Kidney tubule cell (primary cell): ENCODE measurements at places on chromosomes 12 and 14.
A peak's percentile ranks its signal among the peaks of the same experiment; 100 is the strongest.

DNA sequence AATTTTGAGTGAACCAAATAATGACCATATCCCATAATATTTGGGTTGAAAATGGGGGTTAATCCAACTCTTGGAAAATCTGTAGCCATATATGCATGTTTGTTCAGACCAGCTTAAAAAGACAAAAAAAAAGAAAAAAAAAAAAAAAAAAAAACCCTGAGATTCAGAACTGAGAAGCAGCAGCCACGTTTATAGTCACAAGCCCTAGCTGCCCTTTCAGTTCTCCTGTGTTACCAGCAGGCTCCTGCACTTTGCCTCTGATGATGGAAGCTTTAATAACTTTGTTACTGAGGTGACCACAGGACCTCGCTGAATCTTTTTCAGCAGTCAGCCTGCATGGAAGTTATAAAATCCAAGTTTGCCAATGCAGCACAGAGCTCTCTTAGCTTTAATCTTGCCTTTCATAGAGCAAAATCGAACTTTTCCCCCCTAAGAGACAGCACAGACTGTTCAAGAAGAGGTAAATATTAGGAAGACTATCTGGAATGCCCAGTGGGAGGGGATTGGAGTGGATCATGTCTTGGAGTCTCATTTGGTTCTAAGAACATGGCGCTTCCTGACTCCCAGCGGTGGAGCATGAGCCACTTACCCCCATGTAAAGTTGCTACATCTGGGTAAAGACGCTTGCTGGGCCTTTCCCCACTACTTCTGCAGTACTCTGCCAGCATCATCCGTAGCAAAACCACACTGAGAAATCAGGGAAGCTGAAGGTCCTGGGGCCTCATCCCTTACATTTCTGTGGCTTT lies 20.6 kb downstream of the GNG2 start:
- DNase-seq = no peak

- no peak for DNase-seq
These were observed 7.0 kb downstream of the KRT6B start for GRCh38 chr12:52444647-52445595.

GRCh38 chr12:1842905-1843640 lies 22.7 kb downstream of the LRTM2 start:
- DNase-seq = no peak

DNA sequence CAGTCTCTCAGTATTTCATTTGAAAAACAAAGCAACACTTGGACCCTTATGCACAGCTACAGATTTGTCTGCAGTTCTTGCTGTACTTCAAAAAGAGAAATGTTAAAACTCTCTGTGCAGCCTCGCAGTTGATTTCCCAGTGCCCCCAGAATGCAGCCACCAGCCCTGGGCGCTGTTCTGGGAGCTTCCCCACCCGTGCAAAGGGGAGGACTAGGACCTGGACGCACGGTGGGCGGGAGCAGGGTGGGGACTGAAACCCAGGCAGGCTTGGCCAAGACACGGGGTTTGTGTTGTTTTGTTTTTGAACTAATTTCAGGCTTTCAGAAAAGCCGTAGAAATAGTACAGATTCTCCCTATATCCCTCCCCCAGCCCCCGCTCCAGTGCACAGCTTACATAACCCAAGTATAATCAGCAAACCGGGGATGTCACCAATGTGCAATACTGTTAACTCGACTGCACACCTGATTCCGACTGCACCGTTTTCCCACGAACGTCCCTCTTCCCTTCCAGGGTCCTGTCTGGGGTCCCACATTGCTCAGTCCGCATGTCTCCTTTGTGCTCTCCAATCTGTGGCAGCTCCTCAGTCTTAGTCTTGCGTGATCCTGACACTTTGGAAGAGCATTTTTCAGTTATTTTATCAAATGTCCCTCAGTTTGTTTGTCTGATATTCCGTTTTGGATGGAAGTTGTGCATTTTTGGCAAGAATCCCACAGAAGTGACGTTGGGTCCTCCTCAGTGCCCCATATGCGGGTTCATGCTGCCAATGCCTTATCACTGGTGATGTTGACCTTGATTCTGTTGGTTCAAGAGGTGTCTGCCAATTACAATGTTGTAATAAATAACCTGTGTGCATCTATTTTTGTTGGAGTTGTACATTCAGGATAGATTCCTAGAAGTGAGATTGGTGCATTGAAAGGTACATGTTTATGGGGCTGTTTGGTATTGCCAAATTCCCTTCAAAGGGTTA lies 95.9 kb downstream of the SETD3 start:
- no peak for DNase-seq

DNA sequence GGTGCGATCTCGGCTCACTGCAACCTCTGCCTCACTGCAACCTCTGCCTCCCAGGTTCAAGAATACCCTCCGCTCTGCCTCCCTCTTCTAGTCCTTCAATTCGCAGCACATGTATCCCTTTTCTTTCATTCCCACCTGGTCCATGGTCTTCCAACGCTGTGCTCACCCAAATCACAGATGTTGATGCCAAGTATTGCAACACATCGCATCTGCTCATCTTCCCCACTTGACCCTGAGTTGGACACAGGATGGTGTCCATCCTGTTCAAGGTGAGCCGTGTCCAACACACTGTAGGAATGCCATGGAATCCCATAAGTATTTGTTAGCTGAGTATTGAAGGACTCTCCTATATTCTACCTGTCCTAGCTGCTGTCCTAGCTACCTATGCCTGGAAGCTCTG lies 50.6 kb upstream of the ETV6 start:
- DNase-seq = no peak

DNA sequence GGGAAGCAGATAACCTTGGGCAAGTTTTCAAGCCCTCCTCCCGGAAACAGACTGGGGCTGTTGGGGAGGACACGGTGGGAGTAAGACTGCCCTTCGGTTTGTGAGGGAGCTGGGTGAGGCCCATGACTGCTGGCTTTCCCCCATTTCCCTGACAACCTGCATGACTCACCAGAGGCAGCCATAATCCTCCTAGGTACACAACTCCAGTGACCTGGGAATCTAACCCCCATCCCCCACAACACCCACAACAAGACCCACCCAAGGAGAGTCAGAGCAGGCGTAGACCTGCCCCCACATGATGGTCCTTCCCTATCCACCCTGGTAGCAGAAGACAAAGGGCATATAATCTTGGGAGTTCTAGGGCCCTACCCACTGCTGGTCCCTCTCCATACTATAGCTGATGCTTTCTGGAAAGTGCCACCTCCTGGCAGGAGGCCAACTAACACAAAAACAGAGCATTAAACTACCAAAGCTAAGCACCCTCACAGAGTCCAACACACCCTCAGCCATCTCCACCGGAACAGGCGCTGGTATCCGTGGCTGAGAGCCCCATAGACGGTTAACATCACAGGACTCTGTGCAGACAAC lies 14.8 kb downstream of the DDX24 start:
- peak; percentile 45 for DNase-seq

DNA sequence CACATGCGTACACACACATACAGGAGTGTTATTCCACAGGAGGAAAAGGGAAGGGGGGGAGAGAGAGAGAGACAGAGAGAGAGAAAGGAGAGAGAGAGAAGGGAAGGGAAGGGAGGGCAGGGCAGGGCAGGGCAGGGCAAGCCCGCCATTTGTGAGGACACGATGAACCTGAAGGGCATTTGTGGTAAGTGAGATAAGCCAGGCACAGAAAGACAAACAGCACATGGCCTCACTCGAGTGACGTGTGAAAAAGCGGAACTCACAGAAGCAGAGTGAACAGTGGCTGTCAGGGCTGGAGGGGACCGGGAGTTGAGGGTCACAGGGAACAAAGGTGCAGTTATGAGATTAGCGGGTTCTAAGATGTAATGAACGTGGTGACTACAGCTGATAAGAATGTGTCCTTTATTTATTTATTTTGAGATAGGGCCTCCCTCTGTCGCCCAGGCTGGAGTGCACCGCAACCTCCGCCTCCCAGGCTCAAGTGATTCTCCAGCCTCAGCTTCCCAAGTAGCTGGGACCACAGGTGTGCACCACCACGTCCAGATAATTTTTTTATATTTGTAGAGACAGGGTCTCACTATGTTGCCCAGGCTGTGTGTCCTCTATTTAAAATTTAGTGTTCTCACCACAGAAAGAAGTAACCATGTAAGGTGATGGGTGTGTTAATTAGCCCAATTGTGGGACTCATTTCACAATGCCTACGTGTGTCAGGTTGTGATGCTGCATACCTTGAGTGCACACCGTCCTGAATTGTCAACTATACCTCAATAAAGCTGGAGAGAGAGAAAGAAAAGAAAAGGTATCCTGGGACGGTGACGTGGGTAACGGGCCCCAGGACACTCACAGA lies 18.7 kb upstream of the FBRSL1 start:
- no peak for DNase-seq

GRCh38 chr14:38758661-38759060 lies 344.4 kb downstream of the SEC23A start:
- no peak for DNase-seq

- no peak for DNase-seq
These were observed 10.2 kb downstream of the SCN8A start for GRCh38 chr12:51601241-51601640.

DNA sequence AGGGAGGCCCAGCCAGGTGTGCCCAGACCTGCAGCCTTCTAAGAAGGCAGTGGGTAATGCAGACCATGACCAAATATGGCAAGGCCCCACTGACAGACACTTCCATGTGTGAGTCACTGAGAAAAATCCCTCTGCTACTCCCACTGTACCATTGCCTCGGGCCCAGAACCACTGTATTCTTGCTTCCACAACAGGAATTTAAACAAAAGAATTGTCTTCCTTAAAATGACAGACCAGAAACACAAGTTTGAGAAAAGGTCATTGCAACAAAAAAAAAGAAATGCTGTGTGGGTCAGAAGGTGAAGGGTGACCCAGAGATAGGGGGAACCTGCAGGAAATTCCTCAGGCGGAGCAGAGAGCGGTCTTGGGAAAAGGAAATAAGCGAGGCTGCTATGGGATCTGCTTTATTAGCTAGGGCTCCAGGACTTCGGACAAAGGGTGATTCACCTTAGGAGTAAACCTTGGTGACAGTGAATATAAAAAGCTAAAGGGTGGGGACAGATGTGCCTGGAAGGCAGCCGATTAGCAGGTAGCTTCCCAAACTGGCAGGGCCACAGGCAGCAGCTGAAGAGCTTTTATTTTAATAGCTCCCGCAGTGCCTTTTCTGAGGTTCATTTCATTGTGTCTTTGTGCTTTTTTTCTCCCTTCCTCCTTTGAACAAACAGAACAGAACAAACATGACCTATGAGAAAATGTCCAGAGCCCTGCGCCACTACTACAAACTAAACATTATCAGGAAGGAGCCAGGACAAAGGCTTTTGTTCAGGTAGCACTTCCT lies 185.3 kb upstream of the BCL2L14 start:
- peak; percentile 90 for DNase-seq

- DNase-seq = no peak
These were observed 9.8 kb upstream of the SMCO2 start for GRCh38 chr12:27436768-27437167.

GRCh38 chr14:91324606-91325575 lies 80.4 kb upstream of the GPR68 start:
- no peak for DNase-seq

- DNase-seq = no peak
These were observed 40.9 kb upstream of the TOMM20L start for GRCh38 chr14:58354808-58355207.

- DNase-seq = no peak
These were observed 999 bp upstream of the AK7 start for GRCh38 chr14:96390965-96391292.

DNA sequence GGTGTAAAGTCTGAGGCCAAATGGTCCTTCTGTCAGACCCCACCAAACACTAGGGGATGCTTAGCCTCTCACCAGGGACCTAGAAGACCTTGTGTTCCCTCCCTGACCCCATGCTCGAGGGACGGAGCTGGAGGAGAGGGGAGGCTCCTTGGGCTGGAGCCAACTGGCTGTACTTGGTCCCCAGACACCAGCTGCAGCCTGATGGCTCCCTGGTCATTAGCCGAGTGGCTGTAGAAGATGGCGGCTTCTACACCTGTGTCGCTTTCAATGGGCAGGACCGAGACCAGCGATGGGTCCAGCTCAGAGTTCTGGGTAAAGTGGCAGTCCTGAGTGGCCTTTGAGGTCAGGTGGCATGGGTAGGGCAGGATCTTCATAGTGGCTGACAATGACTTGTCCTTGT lies 29.0 kb downstream of the PAPLN start:
- no peak for DNase-seq

GRCh38 chr12:110930348-110931314 lies 10.3 kb upstream of the MYL2 start:
- no peak for DNase-seq

DNA sequence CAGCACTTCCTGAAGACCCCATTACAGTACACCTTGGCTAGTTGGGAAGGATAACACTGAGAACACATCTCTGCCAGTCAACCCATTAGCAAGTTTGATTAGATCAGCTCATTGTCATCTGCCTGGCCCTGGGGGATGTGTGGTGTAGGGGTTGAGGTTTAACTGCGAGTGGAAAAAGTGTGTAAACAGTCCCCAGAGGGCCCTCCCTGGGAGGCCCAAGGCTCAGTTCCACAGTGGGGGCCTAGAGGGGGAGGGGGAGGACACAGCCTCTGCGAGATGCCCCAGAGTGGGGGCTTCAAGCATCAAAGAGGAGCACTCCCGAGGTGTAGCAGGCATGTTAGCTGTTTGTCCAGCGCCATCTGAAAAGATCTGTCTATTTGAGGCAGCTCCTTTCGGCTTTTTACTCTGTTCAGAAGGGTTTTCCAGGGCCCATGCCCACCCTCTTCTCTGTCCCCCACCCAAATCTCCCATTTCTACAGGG lies 344 bp downstream of the LPAR5 start:
- no peak for DNase-seq

- DNase-seq = no peak
These were observed 1.3 kb downstream of the KRT7 start for GRCh38 chr12:52234223-52234810.

GRCh38 chr14:37202812-37203211 lies 5.1 kb downstream of the MIPOL1 start:
- no peak for DNase-seq

DNA sequence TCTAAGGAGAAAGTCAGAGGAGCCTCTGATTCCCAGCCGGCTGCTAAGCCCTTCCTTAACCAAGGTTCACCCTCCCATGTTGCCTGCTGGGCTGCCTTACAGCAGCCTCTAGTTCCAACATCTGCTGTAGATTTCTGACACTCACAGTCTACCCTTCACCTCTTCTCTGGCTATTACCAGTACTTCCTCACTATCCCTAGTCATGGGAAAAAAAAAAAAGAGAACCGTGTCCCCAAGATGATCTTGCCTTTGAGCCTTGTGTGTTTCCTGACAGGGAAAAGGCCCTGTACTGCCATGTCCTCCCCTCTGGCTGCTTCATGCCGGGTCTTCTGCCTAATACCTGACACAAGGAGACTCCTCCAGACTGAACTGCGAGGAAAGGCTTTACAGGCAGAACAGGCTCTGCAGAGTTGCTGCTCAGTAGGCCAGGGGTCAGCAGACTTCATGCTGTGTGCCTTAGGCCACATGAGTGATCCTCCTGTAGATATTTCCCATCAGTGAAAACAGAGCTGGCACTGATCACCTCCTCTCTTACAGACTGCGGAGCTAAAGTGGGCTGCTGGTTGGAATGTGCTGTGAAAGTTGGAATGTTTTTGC lies 46.8 kb downstream of the PRKCH start:
- no peak for DNase-seq
